ENCODE measurements at places on chromosomes 5 and 9.

DNA sequence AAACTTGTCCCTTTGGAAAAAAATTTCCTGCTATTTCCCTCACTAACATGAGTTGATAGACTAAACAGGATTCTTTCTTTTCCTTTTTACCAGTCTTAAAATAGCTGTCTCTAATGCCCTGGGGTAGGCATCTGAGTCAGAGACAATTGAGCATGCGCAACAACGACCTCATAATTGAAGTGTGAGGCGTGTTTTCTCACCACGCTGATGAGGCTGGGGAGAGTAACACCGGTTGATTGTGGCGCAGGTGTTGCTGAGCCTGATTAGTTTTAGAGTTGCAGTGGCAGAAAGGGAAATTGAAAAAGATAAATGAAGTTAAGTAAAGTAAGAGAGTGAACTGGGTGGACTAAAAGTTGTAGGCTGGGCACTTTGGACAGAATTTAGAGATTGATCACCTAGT lies 213.7 kb downstream of the TLR4 start:
- no peak for DNase-seq

- no peak for DNase-seq
These were observed 45.6 kb downstream of the FOXI1 start for GRCh38 chr5:170151097-170151831.

GRCh38 chr5:130198927-130199326 lies 294.7 kb downstream of the CHSY3 start:
- no peak for DNase-seq

DNA sequence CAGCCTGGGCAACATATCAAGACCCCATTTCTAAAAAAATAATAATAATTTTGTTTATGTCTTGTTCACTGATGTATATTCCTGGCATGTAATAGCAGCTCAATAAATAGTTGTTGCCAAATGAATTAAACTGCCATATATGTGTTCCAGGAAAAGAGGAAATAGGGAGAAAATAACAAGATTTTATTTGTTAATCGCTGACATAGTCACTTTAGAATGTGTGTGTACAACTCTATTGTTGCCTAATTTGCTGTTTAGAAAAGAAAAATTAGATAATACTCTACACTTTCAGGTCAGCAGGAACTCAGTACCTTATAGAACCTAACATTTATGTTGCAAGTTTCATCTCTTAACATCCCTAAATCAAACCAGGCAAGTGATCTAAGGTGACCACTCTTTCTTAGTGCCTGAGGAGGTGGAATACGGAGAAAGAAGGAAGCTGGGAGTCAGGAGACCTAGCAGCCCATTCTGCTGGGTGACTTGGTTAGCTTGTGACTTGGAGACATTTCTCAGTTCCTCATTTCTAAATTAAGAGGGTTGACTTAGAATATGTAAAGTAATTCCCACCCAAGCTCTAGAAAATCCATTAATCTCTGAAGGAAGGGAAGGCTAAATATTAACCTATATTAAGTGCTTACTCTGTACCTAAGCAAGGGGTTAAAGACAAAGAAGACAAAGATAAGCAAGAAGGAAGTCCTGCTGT lies 110.3 kb upstream of the IQGAP2 start:
- peak; percentile 6 for DNase-seq

DNA sequence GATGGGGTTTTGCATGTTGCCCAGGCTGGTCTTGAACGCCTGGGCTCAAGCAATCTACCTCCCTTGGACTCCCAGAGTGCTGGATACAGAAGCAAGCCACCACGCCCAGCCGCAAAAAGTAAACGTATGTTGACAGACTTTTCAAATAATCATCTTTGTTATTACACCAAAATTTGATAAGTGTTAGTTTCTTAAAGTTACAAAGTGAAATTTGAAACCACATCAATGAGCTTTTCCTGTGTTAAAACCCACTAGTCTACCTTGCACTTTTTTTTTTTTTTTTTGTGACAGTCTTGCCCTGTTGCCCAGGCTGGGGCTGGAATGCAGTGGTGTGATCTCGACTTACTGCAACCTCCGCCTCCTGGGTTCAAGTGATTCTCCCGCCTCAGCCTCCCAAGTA lies 29.9 kb downstream of the SPACA9 start:
- no peak for DNase-seq

Measured in putamen (tissue), 1 donor.